ENCODE measurements at places on chromosomes 13 and 19.
A peak's percentile ranks its signal among the peaks of the same experiment; 100 is the strongest.

DNA sequence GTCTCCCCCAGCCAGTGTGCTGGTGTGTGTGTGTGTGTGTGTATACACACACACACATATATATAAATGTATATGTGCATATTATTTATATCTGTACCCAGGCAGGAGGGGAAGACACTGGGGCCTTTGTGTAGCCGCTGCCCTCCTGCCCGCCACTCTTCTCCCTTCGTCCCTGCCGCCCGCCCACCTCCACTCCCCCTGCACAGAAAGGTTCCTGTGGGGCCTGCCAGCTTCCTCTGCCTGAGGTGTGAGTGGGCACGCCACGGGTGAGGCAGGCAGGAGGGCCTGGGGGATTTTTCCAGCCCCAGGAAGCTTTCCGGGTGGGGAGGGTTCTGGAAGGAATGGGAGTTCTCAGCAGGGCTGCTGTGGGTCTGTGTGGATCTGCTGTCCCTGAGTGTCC lies 6.9 kb downstream of the IRF2BP1 start:
- no peak for DNase-seq

GRCh38 chr13:111323950-111324651 lies 3.7 kb downstream of the TEX29 start:
- DNase-seq = no peak

DNA sequence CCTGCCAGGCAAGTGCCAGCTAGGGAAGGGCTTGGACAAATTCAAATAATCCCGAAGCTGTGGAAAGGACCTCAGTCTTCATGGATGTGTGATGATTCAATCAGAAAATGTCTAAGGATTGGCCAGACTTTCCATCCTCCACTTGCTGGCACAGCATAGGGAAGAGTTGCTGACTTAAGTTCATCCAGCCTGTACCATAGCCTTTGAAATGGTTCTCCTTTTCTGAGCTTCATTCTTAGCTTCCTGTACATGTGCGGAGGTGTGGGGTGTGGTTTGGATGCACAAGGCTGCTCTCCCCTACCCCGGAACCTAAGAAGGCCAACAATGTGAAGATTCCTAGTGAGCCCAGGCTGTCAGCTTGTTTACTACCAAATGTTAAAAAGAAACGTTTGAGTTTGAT lies 959 bp upstream of the IGFL3 start:
- DNase-seq = no peak

DNA sequence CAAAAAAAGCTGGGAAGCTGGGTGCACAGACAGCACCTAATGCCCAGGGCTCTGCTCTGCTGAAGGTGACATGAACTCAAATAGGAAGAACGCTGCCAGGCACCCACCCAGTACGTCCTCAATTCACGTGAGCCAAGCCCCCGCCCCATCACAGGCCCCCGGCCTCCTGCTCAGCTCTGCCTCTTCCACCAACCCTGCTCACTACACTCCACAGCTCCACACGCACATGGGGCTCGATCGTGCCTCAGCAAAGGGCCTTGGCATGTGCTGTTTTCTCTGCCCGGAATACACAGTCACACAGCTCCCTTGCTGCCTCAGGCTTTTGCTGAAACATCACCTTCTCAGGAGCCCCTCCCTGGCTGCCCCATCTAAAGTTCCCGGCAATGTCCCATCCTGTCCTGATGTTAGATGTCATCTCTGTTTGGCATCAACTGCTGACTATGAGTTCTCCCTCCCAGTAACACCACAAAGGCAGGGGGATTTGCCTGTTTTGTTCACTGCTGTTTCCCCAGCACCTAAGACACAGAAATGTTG lies 2.3 kb downstream of the ATP13A1 start:
- DNase-seq = no peak

- no peak for DNase-seq
These were observed 4.7 kb upstream of the DCLK1 start for GRCh38 chr13:36135876-36136275.

- DNase-seq = no peak
These were observed 19.0 kb downstream of the BIVM start for GRCh38 chr13:102817907-102818306.

DNA sequence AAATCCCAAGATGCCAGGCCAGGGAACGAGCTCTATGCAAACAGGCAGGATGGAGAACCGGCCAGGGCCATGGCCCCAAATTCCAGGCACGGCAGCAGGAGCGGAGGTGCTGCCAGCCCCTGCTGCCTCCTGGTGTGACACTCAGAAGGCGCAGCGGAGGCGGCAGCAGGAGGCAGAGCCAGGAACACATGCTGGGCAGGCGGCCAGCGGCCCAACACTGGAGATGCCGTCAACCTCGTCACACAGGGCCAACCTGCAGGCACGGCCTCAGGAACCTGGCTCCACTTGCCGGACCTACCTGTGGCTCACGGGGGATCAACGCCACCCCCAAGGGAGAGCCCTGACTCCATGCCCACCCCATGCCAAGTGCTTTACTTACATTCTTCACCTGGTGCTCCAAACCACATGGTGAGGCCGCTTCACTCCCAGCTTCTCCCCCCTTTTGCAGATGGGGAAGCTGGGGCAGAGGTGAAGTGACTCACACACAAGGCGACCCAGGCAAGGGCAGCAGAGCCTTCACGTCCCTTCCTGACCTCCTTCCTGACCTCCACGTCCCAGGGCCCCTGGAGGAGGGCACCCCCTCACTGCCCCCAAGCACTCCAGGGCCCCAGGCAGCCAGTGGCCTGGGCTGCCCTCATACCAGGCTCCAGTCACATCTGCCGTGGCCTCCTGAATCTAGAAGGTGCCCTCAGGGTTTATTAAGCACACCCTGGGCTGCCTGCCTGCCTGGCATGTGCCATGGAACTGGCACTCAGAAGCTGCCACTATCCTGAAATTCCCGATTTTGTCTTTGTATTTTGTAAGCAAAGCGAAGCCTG lies 43.5 kb downstream of the GGACT start:
- DNase-seq = no peak

DNA sequence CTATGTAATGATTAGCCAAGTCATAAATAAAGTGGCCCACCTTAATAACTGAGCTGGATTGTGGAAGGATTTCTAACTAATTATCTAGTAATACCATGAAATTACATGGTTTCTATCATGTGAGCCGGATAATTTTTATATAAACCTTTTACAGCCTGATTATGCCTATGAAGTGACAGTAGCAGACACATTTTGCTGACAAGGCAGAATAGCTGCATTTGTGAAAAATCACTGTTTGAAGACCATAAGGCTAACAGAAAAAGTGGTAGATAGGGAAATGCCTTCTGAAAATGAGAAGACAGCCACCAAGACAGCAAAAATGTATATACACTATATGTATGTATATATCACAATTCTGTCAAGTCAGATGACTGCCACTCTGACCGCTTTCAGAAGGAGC lies 27.1 kb downstream of the SLITRK5 start:
- DNase-seq = no peak

- DNase-seq = no peak
These were observed 543.7 kb downstream of the EFNB2 start for GRCh38 chr13:105991622-105992277.

- DNase-seq = peak; percentile 10
These were observed at the start of gene ZNF135 for GRCh38 chr19:58059003-58059670. TSS of gene ZNF135 (plus strand) at chr19:58059282. CDS start at chr19:58060003, 721 bp downstream.

DNA sequence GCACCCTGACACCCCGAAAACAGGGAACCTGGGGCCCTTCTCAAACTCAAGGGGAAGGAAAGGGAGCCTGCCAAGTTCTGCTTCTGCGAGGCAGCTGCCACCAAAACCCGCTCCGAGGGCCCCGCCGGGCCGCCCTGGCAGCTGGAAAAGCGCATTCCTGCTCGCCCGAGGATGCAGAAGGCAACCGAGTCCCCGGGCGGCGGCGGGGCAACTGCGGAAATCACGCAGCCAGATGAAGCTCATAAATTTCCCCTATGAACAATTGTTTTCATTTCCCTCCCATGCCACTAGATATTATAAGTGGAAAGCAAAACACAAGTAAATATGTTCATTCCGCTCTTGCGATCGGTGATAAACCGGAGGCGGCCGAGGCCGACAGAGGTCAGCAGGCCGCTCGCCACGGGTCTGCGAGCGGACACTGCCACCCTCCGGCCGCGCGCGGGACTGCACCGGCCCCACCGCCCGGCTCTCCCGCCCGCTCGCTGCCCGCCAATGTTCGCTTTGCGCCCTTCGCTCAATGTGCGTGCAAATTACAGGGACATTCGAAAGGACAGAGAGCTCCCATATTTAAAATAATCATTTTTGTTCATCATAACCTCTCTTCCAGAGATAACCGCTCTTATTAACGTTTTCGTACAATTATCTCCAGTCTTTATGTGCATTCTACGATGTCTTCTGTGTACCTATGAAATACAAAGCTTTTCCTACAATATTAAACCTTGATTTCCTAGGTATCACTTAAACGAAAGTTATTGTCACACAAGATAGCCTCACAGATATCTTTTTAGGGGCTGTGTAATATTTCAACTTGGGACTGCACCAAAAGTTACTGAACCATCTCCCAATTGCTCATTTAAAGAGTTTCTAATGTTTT lies 120.8 kb upstream of the ZNF507 start:
- peak; percentile 22 for DNase-seq

- no peak for DNase-seq
These were observed 23.8 kb upstream of the SMIM17 start for GRCh38 chr19:56619121-56619520.

DNA sequence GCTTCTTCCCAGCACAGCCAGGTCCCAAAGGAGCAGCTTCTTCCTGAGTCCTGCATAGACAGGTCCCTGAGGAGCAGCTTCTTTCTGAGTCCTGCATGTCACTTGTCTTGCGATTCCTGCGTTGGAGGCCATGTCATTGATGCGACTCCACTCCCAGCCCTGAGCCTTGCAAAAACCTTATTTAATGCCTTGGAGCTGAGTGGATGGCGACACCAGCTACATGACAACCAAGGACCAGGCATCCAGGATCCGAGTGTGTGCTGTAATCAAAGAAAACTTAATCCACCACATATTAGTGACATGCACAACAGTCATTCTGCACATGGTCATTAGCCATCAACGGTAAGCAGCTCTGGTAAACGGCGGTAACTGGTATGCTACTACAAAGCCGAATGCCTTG lies 315.8 kb downstream of the TEX29 start:
- no peak for DNase-seq

DNA sequence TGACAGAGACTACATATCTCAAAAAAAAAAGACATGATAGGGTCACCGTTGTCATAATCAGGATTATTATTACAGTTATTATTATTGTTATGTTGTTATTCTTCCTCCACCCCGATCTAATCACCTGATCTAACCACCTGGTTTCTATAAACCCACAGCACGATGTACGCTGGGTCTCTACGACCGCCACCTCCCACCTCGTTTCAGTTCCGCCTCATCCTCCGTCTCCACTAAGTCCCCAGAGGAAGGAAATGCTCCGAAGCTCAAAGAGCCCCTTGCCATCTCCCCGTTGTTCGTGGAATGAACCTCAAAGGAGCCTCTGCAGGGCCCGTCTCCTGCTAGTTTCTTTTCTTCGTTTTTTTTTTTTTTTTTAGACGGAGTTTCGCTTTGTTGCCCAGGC lies 15.9 kb upstream of the MEIS3 start:
- no peak for DNase-seq

DNA sequence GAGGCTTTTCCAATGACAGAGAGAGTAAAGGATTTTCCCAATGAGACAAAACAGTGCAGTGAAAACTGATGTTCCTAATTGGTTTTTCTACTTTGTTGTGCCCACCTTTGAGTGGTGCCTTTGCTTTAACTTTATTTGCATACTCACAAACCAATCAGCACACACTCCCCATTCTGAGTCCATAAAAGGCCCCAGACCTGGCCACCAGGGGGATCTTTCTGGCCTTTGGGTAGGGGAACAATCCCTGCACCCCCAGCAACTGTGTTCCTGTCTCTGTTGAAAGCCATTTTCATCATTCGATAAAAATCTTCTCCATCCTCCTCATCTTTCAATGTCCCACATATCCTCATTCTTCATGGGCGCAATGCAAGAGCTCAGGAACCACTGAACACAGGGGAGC lies 252.8 kb downstream of the B3GLCT start:
- no peak for DNase-seq

- DNase-seq = no peak
These were observed 203.5 kb upstream of the HTR2A start for GRCh38 chr13:47100214-47100853.

- no peak for DNase-seq
These were observed 84.7 kb upstream of the DOCK9 start for GRCh38 chr13:99062593-99062992.

DNA sequence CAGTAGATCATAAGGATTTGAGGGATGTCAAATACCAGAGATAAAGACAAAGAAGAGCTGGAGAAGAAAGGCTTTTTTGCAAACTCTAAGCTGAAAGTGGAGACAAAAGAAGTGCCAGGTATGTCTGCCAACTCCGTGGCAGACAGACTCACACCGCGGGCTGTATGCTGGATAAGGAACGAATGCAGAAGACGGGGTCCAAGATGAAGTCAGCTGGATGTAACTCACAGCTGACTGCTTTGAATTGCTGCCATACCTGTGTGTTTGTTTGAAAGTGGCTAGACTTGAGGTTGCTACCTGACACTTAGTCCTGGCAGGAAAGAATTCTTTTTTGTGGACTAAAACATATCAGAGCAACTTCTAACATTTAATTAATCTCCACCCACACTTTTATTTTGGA lies 398.8 kb downstream of the DLEU7 start:
- no peak for DNase-seq

- DNase-seq = no peak
These were observed 15.9 kb downstream of the KL start for GRCh38 chr13:33032037-33032625.

All from stimulated activated CD8-positive, alpha-beta memory T cell treated with anti-CD3 and anti-CD28 coated beads, Interleukin-4, amount 100 ng/mL, for 1 hour (primary cell).